Natural killer cell (primary cell): ENCODE measurements at places on chromosomes 3 and 15.

DNA sequence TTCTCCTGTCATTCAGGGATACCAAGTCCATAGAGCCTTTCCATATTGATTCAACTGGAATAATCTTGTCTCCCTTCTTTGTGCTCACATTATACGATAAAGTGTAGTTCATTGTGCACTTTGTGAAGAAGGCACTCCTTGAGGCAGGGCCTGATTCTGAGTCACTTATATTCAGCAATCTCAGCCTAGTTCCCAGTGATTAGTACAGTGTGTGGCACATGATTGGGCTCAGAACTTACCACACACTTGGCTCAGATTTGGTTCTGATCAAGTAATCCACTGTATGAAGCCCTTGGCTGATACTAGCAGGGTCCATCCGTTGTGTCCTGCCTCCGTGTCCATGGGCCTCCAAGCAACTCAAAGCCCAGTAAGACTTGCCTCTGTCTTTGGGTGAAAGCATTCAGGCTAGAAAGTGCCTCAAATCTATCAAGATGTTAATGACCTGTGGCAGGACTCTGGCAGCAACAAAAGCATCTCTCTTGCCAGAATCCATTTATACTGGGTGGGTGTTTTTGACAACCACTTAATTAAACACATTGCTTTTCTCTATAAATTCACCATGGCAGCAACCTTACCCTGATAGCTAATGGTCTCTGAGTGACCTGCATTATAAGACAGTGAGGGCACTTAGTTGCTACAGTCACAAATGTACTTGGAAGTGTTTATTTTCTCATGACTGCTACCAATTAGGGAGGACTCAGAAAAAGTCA lies 51.3 kb downstream of the TPRG1 start:
- DNase-seq, result no peak

DNA sequence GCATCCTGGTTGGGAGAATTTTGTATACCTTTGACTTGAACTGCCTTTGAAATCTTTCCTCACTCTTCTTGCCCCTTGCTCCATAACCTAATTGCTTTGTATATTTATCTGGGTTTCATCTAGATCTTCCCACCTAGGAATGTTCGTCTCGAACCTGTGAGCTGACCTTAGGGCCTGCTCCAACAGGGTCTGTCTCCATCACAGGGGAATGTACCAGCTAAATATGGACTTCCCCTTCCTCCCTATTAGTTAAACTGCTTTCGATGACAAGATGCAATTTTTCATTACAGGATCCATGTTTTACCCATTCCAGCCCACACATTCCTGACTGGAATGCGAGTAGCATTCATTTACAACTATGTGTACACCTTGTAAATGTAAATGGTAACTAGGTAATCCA lies 10.6 kb upstream of the ETV5 start:
- DNase-seq, result no peak

- DNase-seq, result no peak
These were observed 17.6 kb downstream of the THRB start for GRCh38 chr3:24476871-24477656.

GRCh38 chr15:26864664-26865191 lies 2.1 kb upstream of the GABRA5 start:
- no peak for DNase-seq
